ENCODE measurements at places on chromosomes 2 and 18. TPM values are rescaled to one million over a fixed set of nuclear protein-coding genes. Genes with fewer than 3 reads are reported as not detected.

TXNDC2 gene
- not detected for total RNA-seq

AQP12B gene
- total RNA-seq, result not detected

ORC2 gene
- 50.8 TPM for total RNA-seq

ICOS gene
- 61.8 TPM for total RNA-seq

CYP27A1 gene
- total RNA-seq, result not detected

PROC gene
- not detected for total RNA-seq

EFEMP1 gene
- total RNA-seq, result not detected

STAT4 gene
- 124 TPM for total RNA-seq

PLGLB2 gene
- 1.3 TPM for total RNA-seq

CFC1 gene
- not detected for total RNA-seq

SLC4A5 gene
- total RNA-seq, result 3.4 TPM

LIMS4 gene
- 3.3 TPM for total RNA-seq

VPS4B gene
- 77.0 TPM for total RNA-seq

OTOF gene
- total RNA-seq, result 23.7 TPM

UGT1A6 gene
- total RNA-seq, result not detected

LAMA3 gene
- total RNA-seq, result 0.05 TPM

ANKRD30B gene
- total RNA-seq, result not detected

LRP1B gene
- total RNA-seq, result not detected

OR6B2 gene
- not detected for total RNA-seq
